Nephron progenitor cell (in vitro differentiated cells): ENCODE measurements at places on chromosomes 3 and 15.
A peak's percentile ranks its signal among the peaks of the same experiment; 100 is the strongest.

- DNase-seq, result peak; percentile 59
Measured at GRCh38 chr15:98177966-98178592, 217.6 kb downstream of the ARRDC4 start.

DNA sequence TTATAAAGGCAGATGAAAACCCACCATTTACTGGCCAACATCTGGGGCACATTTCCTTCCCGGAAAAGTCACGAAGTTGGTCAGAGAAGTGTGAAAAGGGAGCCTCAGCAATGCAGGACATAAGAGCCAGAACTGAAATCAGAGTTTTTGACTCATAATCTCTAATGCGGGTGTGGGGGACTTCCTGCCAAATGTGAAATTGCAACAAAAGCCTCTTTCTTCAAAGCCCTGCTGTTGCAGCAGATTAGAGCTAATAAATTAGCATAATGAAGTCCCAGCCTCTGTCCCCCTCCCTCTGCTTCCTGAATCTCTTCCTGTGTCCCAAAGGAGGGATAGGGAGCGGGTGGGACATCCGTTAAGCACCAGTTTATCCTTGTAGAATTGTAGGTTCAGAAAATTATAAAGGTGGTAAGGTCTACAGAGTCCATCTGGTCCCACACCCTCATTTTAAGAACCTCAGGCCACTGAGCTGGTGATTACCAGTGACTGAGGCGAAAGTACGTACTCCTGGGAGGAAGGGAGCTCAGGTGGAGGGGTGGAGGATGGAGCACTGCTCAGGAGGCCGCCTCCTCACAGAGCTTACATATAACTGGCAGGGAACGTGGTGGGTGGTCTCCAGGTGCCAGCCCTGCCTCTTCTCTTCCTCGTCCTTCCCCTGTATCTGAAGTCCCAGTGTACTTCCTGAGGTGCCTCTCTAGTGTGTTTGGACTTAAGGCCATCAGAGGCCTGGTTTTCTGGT lies 35.0 kb downstream of the ST6GAL1 start:
- no peak for DNase-seq

DNA sequence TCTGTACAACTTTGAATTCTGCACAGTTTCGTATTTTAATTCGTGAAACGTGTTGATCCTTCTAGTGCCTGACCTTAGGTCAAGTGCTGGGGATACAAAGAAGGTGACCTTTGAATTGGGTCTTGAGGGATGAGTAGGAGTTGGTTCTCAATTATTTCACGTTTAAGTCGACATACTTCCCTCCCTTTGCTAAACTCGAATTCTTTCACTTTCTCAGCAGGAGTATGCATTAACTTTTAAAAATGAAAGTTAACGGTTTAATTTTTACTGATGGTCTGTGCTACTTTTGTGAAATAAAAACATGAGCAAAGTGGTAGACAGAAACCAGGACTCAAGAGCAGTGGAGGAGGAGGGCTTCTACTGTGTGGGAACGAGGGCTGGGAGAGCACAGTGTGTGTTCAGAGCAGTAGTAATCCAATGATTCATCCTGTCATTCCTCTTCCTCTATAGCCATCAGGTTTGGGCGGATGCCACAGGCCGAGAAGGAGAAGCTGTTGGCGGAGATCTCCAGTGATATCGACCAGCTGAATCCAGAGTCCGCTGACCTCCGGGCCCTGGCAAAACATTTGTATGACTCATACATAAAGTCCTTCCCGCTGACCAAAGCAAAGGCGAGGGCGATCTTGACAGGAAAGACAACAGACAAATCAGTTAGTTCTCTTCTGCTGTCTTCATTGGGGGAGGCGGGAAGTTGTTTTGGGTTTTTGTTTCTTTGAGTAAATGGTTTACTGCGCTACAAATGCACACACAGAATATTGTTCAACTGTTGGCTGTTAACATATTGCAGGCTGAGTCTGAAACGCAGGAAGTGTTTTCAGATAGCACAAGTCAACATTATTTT lies 78.6 kb upstream of the TSEN2 start:
- DNase-seq, result no peak

DNA sequence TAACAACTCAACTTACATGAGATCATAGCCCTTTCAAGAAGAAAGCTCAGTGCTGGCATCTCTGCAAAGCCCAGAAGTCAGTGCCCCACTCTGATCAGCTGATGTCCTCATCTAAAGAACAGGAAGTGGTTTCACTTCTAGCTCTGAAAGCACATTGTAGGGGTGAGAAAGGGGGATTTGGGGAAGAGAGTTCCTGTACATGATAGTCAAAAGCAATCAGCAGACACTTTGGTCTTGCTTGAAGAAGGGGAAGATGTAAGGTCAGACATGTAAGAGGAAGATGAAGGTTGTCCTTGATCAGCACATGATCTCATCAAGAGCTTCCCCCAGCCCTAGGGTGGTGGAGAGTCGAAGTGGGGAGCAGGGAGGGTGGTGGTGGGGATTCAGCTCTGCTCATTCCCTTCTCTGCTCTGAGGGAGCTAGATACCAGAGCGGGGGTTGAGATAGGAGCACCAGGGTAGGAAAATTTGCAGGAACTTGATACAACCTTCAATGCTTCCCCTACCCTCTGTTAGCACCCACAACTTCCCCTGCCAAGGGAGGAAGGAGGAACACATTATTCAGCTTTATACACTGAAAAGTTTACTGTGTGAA lies 76.4 kb upstream of the ETV5 start:
- no peak for DNase-seq

DNA sequence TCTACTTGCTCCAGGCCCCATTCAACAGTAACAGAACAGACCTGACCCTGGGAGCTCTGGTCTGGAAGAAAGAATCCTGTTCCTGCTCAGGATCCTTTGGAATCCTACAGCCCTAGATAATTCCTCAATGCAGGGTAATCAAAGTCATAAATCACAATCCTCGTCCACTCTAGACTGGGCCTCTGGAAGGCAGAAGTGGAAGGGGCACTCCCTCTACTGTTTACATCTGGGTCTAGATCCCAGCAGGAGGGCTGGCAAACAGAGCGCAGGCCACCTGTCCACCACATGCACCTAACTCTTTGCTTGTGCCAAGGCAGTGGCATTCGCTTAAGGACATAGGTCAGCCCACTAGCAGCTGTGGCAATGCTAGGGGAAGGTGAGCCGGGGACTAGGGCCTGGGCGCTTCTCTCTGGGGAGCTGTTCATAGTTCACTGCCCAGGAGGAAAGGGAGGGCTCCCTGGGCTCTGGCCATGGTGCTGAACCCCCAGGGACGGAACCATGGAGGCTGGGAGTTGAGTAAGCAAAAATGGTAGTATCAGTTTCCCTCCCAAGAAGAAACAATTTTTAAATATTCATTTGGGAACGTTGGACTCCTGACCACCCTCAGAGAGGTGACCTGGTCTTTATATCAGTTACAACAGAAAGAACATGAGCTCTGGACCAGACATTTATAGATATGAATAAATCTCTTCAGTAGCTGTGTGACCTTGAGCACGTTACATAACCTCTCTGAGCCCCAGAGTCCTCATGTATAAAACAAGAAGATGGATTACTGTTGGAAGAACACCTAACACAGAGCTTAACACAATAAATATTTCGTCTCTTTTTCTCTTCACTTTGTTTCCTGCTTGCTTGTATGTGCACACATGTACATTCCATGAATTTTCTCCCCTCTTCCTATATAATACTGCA lies 90.2 kb downstream of the NTRK3 start:
- DNase-seq, result peak; percentile 88

GRCh38 chr3:33377931-33378330 lies 62.3 kb downstream of the UBP1 start:
- no peak for DNase-seq

DNA sequence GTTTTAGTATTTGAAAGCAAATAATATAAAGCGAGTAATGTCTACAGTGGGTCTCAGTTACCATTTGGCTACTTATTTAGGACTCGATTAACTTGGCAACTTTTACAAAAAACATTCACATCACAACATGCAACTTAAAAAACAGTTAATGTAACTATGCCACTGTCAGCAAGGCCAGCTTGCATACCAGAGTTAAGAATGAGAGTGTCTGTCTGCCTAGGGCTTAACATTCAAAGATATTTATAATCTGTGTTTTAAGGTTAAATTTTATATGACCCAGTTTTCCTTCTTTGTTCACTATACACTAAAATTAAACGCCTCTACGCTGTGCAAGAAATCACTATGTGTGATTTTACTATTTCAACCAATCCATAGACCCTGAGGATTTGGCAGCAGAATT lies 5.2 kb upstream of the CDAN1 start:
- no peak for DNase-seq

- DNase-seq, result no peak
Measured at GRCh38 chr15:100705841-100706240, 103.5 kb downstream of the ASB7 start.
